CD8-positive, alpha-beta T cell (primary cell): ENCODE measurements at places on chromosomes 5 and 9.

DNA sequence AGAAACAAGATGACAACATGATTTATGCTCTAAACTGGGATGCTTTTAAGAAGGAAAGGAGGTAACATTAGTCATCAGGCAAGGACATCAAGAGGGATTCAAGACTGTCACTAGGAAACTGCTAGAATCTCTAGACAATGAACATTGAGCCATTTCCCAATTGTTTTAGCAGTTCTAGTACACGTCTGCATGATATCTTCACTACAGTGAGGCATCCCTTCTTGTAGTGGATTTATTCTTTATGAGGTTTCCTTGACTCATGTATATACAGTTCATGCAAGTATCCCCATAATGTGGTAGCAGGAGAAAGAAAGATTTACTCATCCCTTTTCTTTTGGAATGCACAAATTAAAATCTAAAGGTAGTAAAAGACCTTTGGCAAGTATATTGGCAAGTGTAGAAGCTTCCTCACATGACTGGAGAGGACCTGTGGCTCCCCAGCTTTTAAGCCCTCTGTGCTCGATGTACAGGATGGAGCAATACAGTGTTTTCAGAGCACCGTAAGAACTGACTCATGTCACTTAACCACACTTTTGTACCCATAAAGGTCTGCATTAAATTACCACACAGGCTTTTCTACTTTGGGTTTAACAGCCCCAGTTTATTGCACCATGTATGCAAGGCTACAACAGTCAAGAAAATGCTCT lies 335.9 kb downstream of the SEMA5A start:
- DNase-seq: no peak

GRCh38 chr5:33995865-33996264 lies 11.4 kb upstream of the SLC45A2 start:
- no peak for DNase-seq

DNA sequence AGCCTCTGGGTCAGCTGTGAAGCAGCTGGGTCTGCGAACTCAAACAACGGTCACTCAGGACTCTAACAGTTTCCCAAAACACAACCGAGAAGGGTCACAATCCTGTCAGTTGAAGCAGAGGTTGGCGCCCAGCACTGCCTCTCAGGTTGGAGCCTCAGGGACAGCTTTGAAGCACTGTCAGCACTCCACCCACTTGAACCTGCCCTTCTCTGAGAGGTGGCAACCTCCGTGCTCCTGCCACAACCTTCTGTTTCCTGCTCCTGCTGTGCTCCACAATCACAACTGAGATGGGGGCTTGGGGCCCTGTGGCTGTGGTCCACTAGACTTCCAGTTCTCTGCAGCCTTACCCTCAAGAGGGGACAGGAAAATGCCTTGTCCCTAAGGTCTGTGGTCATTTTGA lies 21.7 kb upstream of the LCP2 start:
- no peak for DNase-seq

DNA sequence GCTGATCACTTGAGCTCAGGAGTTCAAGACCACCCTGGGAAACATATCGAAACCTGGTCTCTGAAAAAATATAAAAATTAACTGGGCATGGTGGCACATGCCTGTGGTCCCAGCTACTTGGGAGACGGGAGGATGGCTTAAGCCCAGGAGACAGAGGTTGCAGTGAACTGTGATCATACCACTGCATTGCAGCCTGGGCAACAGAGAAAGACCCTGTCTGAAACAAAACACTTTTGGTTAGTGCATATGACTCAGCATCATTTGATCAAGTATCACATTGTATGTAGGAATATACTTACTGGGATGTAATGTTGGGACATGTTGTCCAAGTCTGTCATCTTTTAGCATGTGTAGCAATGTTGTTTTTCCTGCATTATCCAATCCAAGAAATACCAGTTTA lies 12.0 kb downstream of the SAR1B start:
- DNase-seq: no peak

DNA sequence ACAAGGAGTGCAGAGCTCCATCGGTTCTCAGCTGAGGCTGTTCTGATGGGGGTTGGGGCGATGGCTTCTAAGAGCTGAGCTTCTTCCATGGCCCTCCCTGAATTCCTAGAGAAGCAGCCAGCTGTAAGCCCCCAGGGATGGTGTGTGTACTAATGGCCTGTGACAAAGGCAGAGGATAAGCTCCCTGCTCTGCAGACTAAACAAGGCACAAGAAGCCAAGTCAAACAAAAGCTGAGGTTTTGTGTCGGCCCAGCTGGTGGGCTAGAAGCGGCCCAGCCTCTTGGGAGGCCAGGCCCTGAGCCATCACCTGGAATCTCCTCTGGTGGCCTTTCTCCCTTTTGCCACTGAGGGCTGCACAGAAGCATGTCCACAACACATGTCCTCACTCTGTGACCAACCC lies 75.0 kb upstream of the XPA start:
- no peak for DNase-seq

DNA sequence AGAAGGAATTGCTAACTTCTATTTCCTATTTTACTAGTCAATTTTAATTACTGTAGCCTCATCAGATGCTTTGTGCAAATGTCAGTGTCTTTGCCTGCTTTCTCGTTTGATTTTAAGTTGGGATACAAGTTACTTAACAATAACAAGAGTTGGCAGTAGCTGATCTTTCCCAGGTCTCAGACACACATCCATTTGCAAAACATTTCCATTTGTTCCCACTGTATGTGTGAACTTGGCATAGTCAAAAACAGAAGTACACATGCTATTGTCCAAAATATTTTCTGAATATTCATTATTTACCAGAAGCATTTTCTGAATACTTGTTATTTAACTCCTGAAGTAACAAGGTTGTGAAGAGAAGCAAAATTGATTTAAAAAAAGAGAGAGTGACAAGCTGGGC lies 35.0 kb upstream of the NAA35 start:
- DNase-seq: no peak
